Stimulated activated CD4-positive, alpha-beta T cell treated with anti-CD3 and anti-CD28 coated beads, Interleukin-4, amount 100 ng/mL, for 48 hours (primary cell): ENCODE measurements at places on chromosomes 11 and 22.

- DNase-seq = no peak
Measured at GRCh38 chr11:44702889-44703288, 23.9 kb upstream of the TSPAN18 start.

DNA sequence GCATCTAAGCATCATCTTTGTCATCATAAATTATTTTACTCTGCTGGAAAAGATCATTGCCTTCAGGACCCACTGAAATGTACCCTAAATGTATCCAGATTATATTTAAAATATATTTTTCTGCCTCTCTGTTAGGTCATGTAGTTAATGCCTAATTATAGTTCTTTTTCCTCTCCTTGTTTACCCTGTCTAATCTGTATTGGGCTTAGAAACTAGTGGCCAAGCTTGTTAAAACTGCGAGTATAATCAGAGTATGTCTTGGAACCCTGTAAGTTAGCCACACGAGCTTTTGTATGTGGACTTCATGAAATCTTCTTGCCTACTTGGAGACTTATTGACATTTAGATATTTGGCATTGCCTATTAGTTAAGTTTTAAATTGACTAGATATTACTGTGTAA, 55.6 kb downstream of the ARFGAP2 start:
- no peak for DNase-seq

DNA sequence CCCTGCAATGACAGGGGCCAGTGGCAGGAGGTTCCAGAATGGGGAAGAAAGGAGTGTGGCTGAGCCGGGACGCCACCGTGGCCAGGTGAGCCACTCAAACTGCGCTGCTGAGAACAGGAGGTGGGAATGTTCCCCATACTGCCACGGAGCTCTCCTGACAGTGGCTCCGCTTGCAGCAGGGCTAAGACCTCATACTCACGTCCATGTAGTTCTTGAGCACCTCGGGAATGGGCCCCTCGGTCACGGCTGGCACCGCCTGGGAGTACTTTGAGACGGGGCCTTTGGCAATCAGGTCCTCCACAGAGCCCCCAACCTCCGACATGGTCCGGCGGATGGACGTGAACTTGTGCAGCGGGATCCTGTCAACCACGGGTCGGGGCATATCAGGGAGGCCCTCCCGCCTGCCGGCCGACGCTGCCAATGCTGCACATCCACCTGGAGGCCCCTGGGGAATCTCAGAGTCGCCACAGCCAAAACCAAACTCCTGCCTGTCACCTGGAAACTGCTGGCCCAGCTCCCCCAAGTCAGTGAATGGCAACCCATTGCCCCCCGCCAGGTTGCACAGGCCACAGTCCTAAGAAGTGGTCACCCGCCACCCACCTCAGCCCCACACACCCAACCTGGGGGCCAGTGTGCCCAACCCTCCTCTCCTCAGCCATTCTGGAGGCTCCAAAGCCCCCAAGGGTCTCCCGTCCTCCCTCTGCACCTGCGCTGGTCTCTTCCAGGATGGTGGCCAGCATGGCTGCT, 2.4 kb downstream of the CTSD start:
- no peak for DNase-seq

DNA sequence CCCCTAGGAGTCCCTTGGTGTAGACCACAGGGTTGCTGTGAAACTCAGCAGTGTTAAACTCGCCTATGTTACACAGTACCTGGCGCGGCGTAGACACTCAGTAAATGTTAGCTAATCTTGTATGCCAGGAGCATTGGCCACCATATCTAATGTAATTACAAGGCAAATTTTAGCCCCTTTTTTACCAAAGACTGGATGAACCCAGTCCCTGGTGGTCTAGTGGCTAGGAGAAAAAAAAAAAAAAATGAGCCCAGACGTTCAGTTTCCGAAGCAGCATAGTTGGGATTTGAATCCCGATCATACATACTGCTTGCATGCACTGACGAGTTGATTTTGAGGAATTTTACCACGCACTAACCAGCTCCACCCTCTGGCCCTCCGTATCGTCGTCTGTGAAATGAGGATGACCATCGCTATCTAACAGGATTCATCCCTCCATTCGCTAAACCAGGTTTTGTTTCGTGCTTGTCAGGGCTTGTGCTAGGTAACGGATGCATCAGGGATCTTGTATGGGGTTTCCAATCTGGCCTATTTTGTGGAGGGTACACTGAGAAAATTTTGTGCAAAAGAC, 688 bp downstream of the PTS start:
- DNase-seq = no peak

DNA sequence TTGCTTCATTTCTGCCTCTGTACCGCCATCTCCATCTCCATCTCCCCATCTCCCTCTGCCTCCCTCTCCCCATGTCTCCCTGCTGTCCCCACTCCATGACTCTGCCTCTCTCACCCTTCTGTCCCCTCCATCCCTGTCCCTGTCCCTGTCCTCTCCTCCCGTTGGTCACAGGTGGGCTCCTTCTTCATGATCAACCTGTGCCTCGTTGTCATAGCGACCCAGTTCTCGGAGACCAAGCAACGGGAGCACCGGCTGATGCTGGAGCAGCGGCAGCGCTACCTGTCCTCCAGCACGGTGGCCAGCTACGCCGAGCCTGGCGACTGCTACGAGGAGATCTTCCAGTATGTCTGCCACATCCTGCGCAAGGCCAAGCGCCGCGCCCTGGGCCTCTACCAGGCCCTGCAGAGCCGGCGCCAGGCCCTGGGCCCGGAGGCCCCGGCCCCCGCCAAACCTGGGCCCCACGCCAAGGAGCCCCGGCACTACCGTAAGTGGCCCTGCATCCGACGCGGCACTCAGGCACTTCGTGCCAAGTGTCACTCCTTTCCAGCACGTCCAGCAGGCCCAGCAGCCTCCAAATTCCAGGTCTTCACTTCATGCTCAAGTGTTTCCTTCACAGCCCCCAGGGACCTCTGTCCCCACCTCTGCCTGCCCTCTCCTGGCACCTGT, 76.0 kb downstream of the CACNA1I start:
- DNase-seq = no peak

DNA sequence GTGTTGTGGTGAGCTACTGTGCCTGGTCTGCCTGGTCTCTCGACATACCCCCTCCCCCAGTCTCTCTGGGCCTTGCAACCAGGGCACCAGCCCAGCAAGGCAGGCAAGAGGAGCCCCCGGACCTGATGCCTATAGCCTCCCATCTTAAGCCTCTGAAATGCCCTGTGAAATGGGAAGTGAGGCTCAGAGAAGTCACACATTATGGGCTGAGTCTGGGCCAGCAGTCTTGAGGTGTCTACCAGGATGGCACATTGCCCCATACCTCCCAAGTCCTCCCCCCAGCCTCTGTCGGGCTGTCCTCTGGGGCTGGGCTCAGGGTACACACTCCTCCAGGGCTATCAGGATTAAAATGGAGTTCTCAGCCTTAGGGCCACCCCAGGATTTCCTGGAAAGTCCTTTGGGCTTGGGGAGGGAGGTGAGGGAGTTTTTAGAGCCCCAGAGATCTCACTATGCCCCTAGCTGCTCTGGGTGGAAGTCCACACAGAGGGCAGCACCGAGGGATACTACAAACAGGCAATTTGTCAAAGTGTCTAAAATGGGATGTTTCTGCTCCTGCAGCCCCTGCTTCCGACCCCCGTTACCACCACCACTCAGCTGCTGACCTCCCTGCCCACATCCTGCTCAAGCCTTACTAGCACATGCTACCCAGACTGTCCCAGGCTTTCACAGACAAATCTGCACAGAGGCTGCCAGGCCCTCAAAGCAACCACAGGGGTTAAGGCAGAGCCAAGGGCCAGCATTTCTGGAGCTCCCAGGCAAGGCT, 3.1 kb upstream of the SH3BP1 start:
- DNase-seq = no peak

- peak; percentile 16 for DNase-seq
Measured at GRCh38 chr11:45332276-45332934, 46.3 kb upstream of the SYT13 start.

- no peak for DNase-seq
Measured at GRCh38 chr22:25406510-25407210, 157.8 kb upstream of the GRK3 start.
